ENCODE measurements at places on chromosomes 16 and 17.

DNA sequence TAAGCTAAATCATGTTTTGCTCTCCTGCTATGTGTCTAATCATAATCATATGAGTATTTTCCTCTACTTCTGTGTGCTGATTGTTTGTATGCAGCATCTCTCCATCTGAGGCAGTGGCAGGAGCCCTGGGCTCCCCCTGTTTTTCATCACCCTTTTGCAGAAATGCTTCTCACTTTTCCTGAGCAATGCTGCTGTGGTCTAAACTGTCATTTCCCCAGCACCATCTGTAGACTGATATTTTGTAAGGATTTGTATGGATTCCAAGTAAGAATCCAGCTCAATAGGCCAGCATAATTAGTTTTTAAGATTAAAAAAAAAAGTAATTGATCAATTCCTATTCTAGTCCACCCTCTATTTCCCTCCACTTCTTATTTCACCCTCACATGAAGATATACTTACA lies 257.0 kb upstream of the CPHXL start:
- DNase-seq: no peak

DNA sequence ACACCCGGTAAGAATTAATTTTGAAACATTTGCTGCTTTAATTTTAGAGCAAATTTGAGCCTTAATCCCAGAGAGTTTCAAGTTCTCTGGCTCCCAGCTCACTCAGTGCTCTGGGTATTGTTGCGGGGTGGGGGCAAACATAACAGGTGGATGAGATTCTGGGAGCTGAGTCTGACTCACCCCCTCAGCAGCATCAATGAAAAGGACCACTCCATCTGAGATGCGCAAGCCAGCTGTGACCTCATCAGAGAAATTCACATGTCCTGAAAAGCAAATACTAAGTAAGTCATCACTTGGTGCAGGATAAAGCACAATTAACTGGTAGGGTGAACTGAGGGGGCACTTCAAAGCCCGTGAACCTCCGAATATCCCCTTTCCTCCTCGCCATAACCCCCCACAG lies 19.9 kb downstream of the EFTUD2 start:
- no peak for DNase-seq

DNA sequence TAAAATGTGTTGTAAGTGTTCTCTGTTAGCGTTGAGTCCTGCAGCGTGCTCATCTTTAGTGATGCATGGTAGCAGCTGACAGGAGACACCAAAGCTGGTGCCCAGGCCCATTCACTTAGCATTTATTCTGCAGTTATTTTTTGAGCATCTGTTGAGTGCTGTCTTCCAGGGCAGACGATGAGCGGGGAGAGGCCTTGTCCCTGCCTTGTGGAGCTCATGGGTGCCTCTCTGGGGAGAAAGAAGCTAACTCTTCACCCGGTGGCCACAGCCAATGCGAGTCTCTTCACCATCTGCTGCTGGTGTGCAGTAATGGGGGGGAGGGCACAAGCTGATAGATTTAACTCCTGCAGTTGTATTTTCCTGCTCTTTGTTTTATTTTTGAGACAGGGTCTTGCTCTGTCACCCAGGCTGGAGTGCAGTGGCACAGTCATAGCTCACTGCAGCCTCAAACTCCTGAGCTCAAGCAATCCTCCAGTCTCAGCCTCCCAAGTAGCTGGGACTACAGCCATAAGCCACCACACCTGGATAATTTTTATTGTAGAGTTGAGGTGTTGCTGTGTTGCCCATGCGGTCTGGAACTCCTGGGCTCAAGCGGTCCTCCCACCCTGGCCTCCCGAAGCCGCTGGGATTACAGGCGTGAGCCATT lies 30.5 kb downstream of the GPT2 start:
- no peak for DNase-seq

DNA sequence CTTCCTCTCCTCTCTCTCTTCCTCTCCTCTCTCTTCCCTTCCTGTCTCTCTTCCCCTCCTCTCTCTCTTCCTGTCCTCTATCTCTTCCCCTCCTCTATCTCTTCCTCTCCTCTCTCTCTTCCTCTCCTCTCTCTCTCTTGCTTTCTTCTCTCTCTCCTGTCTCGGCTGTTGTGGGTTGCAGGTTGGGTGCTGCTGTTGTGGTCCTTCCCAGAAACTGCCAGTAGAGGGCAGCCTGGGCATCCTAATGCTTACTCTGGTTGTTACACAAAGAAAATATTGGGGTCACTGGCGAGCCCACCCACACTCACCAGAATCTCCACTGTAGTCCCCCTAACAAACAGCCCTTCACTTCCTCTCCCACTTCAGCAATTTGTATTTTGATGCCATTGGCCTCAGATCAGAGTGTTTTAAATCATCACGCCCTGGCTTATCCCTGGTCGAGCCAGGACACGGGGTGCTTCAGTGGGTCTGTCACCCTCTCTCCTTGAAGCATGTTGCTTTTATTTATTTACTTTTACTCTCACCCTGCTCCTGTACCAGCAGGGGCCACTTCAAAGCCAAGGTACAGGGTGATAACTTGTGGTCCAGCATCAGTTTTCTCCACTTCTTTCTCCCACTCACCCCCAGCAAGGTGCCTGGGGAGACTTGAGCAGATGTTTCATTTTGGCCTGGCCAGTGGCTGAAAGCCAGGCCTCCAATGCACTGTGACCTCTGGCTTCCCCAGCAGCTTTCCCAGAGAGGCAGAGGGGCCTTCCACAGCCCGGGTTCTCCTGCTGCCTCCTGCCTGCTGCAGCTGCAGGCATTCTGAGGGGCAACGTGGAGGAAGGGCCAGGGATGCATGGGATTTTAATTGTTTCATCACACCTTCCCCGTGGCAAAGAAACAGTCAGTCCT lies 4.7 kb upstream of the MMP15 start:
- peak; percentile 52 for DNase-seq

DNA sequence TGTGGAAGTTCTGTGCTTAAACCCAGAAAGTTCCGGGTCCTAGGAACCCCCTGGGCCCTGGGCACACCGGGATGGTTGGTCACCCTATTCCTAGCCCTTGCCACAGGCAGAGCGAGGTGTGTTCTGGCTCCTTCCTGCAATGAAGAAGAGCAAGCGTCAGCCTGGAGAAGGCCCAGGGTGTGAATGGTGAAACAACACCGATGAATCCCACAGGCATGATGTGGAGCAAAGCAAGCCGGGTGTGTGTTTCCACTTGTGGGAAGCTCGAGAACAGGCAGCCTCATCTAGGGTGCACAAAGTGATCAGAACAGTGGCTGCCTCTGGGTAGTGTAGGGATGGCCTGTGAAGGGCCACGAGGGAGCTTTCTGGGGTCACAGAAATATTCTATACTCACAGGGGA lies 13.8 kb downstream of the KCNG4 start:
- DNase-seq: no peak

DNA sequence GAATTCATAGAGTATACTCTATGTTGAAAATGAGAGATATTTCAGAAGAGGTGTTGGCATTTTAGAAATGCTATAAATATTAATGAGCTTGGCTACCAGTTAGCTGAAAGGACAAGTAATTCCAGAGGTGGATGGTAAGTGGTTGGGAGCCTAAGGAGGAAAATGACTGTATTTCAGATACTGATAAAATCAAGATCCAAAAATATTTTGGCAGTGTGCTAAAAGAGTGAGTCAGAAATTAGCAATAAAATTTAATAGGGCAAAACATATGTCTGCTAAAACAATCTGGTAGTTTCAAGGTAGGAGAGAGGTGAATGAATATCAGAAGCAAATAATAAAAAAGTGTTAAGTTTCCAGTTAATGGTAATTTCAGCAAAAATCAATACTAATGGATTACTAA lies 1287.9 kb downstream of the CDH8 start:
- DNase-seq: no peak

DNA sequence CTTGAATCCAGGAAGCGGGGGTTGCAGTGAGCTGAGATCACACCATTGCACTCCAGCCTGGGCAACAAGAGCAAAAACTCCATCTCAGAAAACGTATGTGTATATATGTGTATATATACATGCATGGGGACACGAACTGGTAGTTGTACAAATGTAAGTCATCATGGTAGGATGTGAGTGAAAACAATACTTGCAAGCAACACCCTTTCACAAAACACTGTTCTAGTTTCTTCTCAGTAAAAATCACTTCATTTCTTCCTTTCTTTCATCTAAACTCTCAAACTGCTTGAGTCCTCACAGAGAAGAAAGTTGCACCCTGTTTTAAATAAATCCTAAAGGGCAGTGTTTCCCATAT lies 51.8 kb downstream of the METTL16 start:
- no peak for DNase-seq

GRCh38 chr16:70434484-70435260 lies 4.2 kb downstream of the ST3GAL2 start:
- DNase-seq: no peak

- no peak for DNase-seq
These were observed 806 bp downstream of the MRM1 start for GRCh38 chr17:36602030-36602748.

GRCh38 chr17:54770836-54771235 lies 129.8 kb upstream of the TOM1L1 start:
- no peak for DNase-seq

DNA sequence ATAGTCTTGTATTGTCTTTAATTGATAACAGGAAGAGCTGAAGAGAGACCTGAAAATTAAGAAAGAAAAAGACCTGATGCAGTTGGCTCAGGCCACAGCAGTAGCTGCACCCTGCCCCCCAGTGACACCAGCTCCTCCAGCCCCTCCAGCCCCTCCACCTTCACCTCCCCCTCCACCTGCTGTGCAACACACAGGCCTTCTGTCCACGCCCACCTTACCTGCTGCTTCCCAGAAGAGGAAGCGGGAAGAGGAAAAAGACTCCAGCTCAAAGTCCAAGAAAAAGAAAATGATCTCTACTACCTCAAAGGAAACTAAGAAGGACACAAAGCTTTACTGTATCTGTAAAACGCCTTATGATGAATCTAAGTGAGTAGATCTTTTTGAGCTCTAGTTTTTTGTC lies 36.8 kb downstream of the C17orf58 start:
- DNase-seq: no peak

GRCh38 chr17:51166987-51167931 lies 1.0 kb downstream of the NME2 start:
- DNase-seq: peak; percentile 51

- no peak for DNase-seq
These were observed 89.4 kb downstream of the CHD9NB start for GRCh38 chr16:52963212-52963854.

DNA sequence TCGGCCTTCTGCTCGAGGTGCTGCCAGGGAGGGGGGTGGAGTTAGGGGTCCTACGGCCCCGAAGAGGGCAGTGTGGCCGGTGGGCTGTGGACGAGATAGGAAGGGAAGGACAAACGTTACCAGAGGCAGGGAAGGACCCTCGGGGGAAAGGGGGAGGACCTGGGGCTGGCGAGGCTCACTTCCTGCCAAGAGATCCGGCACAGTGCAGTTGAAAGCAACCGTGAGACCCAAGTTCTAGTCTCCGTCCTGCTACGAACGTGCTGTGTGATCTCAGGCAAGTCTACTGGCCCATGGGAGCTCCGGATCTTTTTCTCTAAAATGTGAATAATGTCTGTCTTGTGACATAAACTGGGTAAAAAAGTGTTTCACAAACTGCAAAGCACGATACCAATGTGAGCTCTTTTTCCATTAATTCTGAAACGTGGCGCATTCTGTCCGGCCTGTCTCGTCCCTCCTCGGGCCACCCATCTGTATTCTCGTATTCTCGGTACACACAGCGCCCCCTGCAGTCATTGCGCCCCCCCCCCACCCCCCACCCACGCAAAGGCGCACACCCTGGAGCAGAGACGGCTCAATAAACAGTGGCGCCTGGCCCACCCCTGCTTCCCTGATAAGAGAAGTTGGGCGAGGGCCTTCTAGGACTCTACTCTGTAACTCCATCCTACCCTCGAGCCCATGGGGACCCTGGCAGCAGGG lies 8.8 kb downstream of the CYGB start:
- DNase-seq: no peak

DNA sequence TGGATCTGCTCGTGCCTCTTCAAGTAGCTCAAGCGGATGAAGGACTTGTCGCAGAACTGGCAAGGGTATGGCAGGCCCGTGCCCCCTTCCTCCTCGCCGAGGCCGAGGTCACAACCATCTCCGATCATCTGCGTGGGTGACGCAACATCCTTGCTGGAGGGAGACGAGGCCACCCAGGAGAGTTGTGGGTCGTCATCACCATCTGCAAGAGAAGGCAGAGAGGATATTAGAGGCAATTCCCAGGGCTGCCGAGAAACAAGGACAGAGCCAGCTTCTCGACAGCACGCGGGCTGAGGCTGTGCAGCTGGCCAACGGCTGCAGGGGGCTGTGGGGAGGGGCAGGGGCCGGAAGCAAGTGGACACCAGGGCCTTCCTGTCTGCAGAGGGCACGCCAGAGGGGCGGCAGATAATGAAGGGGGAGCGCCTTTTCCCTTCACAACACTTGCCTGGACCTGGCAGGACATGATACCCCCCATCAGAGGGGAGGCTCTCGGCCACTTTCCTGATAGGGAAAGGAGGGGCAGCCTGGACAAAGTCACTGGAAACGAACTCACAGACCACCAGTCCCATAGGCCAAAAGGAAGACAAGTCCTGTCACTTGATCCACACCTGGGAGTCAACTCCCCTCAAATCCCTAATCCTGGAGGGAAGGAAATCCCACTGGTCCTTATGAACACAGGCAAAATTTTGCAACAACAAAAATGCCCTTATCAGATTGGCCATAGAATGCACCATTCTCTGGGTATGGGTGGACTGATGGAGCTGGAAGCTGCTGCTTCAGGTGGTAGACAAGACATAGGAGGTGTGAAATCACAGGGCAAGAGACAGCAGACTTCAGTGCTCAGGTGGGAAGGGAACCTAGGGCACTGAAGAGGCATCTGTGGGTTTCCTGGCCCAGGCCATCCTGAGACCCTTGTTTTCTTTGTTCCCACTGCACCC lies 217.0 kb downstream of the ZNF423 start:
- DNase-seq: no peak

GRCh38 chr17:68953340-68953997 lies 1.7 kb downstream of the ABCA8 start:
- no peak for DNase-seq

- no peak for DNase-seq
These were observed 4.2 kb upstream of the TBX4 start for GRCh38 chr17:61448042-61448441.

DNA sequence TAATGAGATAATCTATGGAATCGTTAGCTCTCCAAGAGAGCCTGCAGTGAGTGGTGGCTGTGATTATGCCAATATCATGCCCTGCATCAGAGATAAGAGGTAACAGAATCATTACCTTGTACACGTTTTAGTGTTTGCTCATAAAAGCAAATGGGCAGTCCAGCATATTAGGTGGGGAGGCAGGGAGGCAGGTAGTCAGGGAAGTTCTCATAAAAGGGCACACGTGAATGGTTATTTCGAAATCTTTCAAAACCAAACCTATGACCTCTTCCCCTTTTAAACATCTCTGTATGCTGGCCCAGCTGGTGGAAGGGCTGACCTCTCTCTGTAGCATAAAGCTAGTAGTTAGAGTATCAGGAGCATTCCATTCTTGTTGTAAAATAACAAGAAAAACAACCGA lies 51.7 kb downstream of the VAT1L start:
- DNase-seq: no peak

Data from effector CD4-positive, alpha-beta T cell (primary cell).